ENCODE measurements at places on chromosomes 2 and 18. TPM values are rescaled to one million over a fixed set of nuclear protein-coding genes. Genes with fewer than 3 reads are reported as not detected.

DNA sequence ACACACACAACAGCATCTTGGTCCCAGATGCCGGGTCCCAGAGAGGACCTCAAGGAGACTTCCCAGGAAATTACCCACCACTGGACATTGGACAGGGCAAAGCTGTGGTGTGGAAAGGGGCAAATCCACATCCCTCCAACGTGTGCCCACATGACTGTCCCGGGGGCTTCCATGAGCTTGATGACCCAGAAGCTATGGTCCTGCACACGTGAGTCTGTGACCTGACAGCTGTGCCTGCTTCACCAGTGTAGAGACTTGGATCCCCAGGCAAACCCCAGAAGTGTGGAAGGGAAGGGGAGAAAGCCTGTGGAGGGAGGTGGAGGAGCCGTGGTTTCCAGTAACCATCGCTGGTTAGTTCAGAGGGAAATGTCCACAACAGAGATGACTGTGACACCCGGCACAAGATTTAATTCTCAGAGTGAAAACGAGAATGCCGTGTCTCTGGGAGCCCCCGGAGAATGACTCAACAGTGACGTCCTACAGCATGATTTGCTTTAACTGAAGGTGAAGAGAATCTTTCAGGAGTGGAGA lies 19.1 kb upstream of the GPR55 start:
- no peak overlapping the region for H3K4me3 ChIP-seq
- H3K27ac ChIP-seq, result no peak overlapping the region
- peaks cover 7% of the 10 kb centered on the region for H3K4me1 ChIP-seq
- H3K36me3 ChIP-seq, result no peaks in the 10 kb centered on the region

GRCh38 chr2:190627448-190628412 lies 21.2 kb upstream of the NAB1 start:
- H3K4me3 ChIP-seq, result no peak overlapping the region
- no peak for DNase-seq
- H3K27me3 ChIP-seq, result no peaks in the 10 kb centered on the region
- H3K27ac ChIP-seq, result no peak overlapping the region
- no peaks in the 10 kb centered on the region for H3K4me1 ChIP-seq

The PROM2 gene
- 2.7 TPM for total RNA-seq

DNA sequence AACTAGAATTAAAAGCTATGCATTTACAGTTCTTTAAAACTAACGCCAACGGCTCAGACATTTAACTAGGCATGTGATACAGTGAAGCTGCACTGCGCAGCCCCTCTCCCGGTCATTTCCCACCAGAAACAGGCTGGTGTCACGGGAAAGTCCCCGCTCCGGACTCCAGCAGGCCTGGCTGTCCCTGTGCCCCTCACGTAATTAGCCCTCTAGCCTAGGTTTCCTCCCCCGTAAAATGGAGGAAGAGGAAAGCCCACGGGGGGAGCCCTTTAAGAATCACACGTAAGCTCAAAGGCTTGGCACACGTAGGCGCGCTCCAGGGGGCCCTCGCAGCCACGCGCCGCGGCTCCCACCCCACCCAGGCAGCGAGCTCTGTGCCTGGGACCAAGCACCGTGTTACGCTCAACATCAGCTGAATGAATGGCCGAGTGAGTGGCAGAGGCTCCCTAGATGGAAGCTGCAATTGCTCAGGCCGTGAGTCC lies 48.0 kb downstream of the KCNIP3 start:
- DNase-seq, result no peak
- no peaks in the 10 kb centered on the region for H3K4me1 ChIP-seq
- H3K27me3 ChIP-seq, result peaks cover 75% of the 10 kb centered on the region

DNA sequence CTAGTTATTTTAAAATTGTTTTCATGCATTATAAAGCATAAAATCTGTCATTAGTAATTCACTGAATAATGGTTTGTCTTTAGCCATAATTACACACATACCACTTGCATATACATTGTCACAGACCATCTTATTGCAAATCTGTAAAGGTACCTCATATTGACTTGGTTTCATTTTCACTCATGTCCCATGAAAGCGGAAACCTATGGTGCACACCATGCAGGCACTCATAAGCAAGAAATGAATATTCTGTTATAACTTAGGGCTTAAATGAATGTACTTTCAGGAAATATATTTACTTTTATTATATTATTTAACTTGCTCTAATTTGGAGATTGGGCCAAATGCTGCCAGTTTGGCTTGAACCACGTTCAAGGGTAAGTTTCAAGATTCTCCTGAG lies 29.2 kb upstream of the STK17B start:
- H3K4me3 ChIP-seq, result no peak overlapping the region
- DNase-seq, result no peak
- H3K4me1 ChIP-seq, result no peaks in the 10 kb centered on the region
- no peaks in the 10 kb centered on the region for H3K36me3 ChIP-seq
- H3K27ac ChIP-seq, result no peak overlapping the region
- H3K27me3 ChIP-seq, result no peaks in the 10 kb centered on the region

DNA sequence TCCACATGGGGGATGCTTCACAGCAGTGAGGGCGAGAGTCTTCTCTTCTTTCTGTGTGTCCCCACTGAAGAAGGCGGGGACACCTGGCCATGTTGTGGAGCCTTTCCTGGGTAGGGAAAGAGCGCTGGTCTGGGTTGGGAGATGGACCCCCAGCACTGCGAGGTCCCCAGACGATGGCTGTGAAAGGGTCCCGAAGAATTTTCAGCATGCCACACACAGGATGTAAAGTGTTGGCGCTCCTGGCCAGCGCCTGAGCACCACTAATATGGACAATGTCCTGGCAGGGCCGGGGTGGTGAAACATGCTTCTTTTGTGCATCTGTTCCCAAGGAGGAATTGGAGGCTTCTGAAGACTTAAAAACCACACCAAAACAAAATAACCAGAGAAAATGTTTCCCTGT lies 77.2 kb downstream of the GLI2 start:
- H3K27ac ChIP-seq, result no peak overlapping the region
- H3K36me3 ChIP-seq, result no peaks in the 10 kb centered on the region
- H3K4me1 ChIP-seq, result peaks cover 7% of the 10 kb centered on the region
- no peak for DNase-seq
- no peak overlapping the region for H3K4me3 ChIP-seq

DNA sequence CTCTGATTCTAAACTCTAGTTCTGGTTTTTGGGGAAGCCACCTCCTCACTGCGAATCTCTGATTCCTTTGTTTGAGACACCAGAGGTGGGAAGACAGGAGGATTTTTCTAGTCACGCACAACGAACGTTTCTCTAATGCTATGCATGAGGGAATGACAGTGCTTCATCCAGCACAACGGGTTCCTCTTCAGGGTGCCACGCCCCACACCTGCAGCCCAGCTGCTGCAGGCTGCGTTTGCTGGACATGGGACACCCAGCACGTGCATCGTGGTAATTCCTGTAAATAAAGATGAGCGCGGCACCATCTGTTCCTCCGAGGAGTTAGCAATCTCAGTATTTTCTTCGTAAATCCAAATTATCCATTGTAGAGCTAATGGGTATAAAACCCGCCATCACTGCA lies 37.5 kb upstream of the TPO start:
- H3K4me3 ChIP-seq, result no peak overlapping the region
- H3K27ac ChIP-seq, result no peak overlapping the region
- no peaks in the 10 kb centered on the region for H3K4me1 ChIP-seq
- DNase-seq, result no peak

The NR4A2 gene
- 7.8 TPM for total RNA-seq

DNA sequence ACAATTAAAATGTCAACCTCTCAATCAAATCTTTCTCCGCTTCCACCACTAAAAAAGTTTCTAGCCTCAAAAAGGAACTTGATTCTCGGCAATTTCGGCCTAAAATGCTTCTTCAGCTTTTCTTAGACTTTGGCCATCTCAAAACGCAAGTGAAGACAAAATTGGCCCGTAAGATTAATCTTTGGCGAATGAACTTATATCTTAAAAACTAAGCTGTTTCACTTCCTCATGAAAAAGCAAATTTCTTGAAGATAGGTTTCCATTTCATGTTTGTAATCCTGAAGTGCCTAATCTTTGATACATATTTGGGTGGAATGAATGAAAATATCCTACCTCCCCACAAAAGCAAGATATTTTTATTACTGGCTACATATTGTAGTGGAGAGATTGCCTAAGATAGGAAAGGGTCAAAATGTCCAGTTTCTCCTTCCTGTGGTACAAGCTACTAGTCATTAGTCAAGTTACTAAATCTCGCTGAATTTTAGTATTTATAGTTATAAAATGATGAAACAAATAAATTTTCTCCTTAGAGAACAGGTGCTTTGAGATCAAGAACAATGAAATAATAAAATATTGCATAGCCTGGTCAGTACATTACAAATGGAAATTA lies 85.4 kb upstream of the ZEB2 start:
- H3K36me3 ChIP-seq, result no peaks in the 10 kb centered on the region
- no peak overlapping the region for H3K4me3 ChIP-seq
- no peak overlapping the region for H3K27ac ChIP-seq
- no peaks in the 10 kb centered on the region for H3K27me3 ChIP-seq

DNA sequence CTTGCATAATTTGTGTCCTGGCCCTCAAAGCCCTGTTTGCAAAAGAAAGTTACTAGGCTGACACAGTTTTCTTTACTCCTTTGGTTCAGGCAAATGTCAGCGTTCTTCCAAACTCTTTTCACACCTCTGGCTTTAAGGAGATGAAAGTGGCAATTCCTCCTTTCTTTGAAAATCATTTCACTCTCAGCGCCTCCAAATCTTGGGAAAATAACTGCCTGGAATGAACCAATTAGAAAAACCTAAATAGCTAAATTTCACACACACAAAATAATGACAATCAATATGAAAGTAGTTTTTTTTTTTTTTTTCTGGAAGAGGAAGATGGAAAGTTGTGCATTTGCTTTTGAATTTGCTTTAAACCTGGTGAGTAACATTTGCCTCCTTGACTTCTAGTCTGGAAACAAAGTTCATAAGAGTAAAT lies 1.7 kb downstream of the MEIS1 start:
- H3K4me1 ChIP-seq, result peaks cover 44% of the 10 kb centered on the region
- H3K36me3 ChIP-seq, result peaks cover 25% of the 10 kb centered on the region
- H3K27ac ChIP-seq, result peak overlapping the region; percentile 96
- peaks cover 89% of the 10 kb centered on the region for H3K27me3 ChIP-seq
- no peak for DNase-seq
- H3K4me3 ChIP-seq, result peak overlapping the region; percentile 96

DNA sequence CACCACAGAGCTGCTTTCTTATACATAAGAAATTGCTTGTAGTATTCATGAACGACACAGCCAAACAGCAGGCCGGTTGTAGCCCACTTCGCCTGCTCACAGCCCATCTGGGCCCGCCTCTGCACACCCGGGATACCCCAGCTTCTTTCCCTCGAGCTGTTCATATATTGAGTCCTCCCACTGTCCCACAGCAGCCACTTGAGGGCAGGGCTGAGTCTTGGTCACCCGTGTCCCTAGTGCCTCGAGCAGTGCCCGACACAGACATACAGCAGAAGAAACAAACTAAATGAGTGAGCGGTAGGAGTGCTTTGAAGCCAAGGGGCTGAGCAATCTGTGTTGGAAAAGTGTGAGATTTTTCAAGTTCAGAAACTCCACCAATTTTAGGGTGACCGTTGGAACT lies 251.4 kb downstream of the KLHL29 start:
- peaks cover 22% of the 10 kb centered on the region for H3K4me1 ChIP-seq
- peak overlapping the region; percentile 51 for H3K27ac ChIP-seq

- no peaks in the 10 kb centered on the region for H3K36me3 ChIP-seq
- H3K27ac ChIP-seq, result no peak overlapping the region
- no peaks in the 10 kb centered on the region for H3K4me1 ChIP-seq
- no peak for DNase-seq
- H3K27me3 ChIP-seq, result no peaks in the 10 kb centered on the region
Observed at GRCh38 chr2:122480501-122481243, 725.2 kb downstream of the TSN start.

GRCh38 chr2:238313289-238313990 lies 6.9 kb upstream of the TRAF3IP1 start:
- no peaks in the 10 kb centered on the region for H3K4me1 ChIP-seq
- no peak overlapping the region for H3K4me3 ChIP-seq
- H3K36me3 ChIP-seq, result no peaks in the 10 kb centered on the region
- no peak for DNase-seq

DNA sequence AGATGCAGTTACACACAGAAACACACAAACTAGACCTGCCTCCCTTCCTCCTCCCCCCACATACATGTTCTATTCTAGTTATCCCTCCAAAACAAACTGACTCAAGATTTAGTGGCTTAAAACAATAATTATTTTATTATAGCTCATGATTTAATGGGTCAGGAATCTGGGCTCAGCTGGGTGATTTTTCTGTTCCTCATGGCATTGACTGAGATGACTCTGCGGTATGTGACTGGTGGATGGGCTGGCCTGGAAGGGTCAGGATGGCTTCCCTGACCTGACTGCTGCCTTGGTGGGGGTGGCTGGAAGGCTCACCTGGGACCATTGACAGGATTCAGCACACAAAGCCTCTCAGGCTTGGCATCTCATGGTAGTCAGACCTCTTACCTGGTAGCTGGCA lies 33.7 kb upstream of the NTSR2 start:
- no peak overlapping the region for H3K4me3 ChIP-seq
- no peak overlapping the region for H3K27ac ChIP-seq
- peaks cover 4% of the 10 kb centered on the region for H3K36me3 ChIP-seq
- H3K4me1 ChIP-seq, result peaks cover under 1% of the 10 kb centered on the region

The CCDC150 gene
- 31.8 TPM for total RNA-seq

DNA sequence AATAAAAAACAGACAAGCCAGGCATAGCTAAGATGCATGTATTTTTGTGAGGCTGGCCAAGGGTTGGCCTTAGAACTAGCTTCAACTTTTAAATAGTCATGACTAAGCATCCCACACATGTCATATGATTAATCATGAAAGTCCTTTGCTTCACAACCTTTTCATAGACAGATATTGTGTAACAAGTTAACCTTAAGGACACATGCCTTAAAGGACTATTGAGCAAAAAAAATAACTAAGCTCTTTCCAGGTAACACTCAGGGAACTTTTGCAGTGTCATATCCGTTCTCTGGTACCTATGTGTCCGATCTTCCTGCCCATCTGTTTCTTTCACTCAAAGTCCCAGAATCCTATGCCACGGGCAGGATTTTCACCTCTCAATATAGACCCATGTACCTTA lies 498.4 kb downstream of the STK39 start:
- no peaks in the 10 kb centered on the region for H3K27me3 ChIP-seq
- no peak overlapping the region for H3K4me3 ChIP-seq
- no peaks in the 10 kb centered on the region for H3K36me3 ChIP-seq
- DNase-seq, result no peak
- no peak overlapping the region for H3K27ac ChIP-seq

- no peak overlapping the region for H3K4me3 ChIP-seq
- peaks cover 15% of the 10 kb centered on the region for H3K4me1 ChIP-seq
- H3K27me3 ChIP-seq, result peaks cover 14% of the 10 kb centered on the region
- no peak for DNase-seq
- H3K36me3 ChIP-seq, result no peaks in the 10 kb centered on the region
Observed at GRCh38 chr2:239507576-239508258, 106.9 kb upstream of the HDAC4 start.

DNA sequence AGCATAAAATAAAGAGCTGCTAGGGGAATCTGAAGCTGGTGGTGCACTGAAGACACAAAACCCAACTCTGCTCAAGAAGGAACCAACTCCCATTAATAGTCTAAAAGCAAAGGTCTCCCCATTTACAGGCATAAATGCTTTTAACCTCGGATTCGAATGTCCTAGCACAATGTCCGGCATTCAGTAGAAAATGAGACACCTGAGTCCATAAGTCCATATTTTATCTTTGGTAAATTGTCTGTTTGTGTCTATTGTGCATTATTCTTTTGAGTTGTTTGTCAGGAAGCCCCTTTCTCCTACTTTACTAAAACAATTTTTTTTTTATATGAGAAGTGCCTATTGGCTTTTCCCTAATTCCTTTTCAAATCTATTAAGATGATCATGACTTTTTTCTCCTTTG lies 179.5 kb upstream of the SMAD7 start:
- no peaks in the 10 kb centered on the region for H3K36me3 ChIP-seq
- peaks cover 3% of the 10 kb centered on the region for H3K4me1 ChIP-seq
- no peak overlapping the region for H3K4me3 ChIP-seq
- H3K27ac ChIP-seq, result no peak overlapping the region

The ANKRD53 gene
- total RNA-seq, result 1.2 TPM
